ENCODE measurements at places on chromosomes 13 and 19. TPM values are rescaled to one million over a fixed set of nuclear protein-coding genes. Genes with fewer than 3 reads are reported as not detected.

DNA sequence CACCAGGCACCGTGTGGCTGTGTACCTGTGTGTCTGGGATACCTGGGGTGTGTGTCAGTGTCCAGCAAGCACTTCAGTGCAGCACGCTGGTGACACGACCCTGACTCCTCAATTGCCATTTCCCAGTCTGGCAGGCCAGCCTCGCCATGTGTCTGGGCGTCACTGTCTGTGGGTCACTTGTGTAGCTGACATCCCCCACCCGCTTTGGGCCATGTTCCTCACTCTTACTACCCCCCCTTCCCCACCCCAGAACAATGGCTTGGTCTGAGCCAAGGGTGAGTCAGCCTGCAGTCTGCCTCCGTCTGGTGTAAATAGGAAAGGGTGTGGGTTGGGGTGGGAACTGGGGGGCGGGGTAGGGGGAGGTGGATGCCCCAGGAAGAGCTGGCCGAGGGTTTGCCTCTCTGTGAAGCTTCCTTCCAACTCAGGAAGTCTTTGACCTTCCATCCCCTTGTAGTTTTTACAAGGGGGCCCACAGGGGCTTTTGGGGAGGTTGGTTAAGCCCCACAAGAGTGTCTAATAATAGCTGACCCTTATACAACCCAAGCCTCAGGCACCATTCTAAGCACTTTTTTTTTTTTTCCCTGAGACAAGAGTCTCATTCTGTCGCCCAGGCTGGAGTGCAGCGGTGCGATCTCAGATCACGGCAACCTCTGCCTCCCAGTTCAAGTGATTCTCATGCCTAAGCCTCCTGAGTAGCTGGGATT lies 17.6 kb downstream of the NOVA2 start:
- H3K27me3 ChIP-seq: no peaks in the 10 kb centered on the region
- no peaks in the 10 kb centered on the region for H3K4me1 ChIP-seq
- DNase-seq: no peak
- H3K36me3 ChIP-seq: no peaks in the 10 kb centered on the region

DNA sequence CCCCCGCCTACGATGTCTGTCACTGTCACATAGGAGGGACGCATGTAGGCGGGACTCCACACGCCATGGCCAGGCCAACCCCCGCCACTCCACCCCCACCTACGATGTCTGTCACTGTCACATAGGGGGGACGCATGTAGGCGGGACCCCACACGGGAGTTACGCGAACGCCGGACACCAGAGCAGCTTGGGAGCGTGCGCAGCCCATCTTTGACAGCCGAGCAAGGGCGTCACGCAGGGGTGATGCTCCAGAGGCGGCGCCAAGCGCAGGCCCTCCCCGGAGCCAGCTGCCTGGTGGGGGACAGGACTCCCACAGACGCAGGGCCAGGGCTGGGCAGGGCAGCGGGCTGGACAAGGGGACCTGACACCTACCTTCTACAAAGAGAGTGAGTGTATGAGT lies 20.0 kb downstream of the ZNF787 start:
- peaks cover 20% of the 10 kb centered on the region for H3K36me3 ChIP-seq
- H3K27me3 ChIP-seq: no peaks in the 10 kb centered on the region
- H3K27ac ChIP-seq: no peak overlapping the region
- DNase-seq: no peak

GRCh38 chr13:96119921-96120320 lies 30.0 kb downstream of the HS6ST3 start:
- H3K36me3 ChIP-seq: no peaks in the 10 kb centered on the region
- no peak for DNase-seq
- no peaks in the 10 kb centered on the region for H3K27me3 ChIP-seq
- H3K4me3 ChIP-seq: no peak overlapping the region

- H3K4me1 ChIP-seq: peaks cover 6% of the 10 kb centered on the region
- no peak within 1 kb of the TSS for H3K27ac ChIP-seq
Observed at GRCh38 chr19:1491114-1491848, at the start of gene REEP6. Gene REEP6, plus strand, starts transcription at chr19:1491181. Its CDS starts 89 bp downstream, at chr19:1491270.

DNA sequence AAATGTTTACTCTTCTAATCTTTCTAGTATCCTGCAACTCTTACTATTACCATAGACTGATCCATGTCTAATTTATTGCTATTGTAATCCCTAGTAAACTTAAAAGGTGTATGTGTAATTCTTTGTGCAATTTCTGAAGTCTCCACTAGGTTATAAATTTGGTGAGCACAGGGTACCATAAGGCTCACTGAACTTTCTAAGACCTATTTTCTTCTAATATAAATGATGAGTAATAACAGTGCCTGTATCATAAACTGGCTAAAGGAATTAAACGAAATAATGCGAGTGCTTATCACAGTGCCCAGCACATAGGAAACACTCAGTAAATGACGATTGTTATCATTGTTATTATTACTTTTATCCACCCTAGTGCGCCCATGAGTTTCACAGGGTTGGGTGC lies 119.1 kb downstream of the KLF12 start:
- H3K4me3 ChIP-seq: no peak overlapping the region
- no peaks in the 10 kb centered on the region for H3K36me3 ChIP-seq
- no peak overlapping the region for H3K27ac ChIP-seq
- DNase-seq: no peak
- no peaks in the 10 kb centered on the region for H3K27me3 ChIP-seq
- H3K4me1 ChIP-seq: peaks cover 3% of the 10 kb centered on the region

GRCh38 chr19:44865196-44865767 lies 19.2 kb downstream of the NECTIN2 start:
- H3K27ac ChIP-seq: no peak overlapping the region
- H3K36me3 ChIP-seq: peaks cover 14% of the 10 kb centered on the region
- H3K27me3 ChIP-seq: no peaks in the 10 kb centered on the region
- no peak for DNase-seq
- no peaks in the 10 kb centered on the region for H3K4me1 ChIP-seq

- no peak overlapping the region for H3K4me3 ChIP-seq
- H3K27me3 ChIP-seq: no peaks in the 10 kb centered on the region
- DNase-seq: no peak
- no peaks in the 10 kb centered on the region for H3K4me1 ChIP-seq
- no peak overlapping the region for H3K27ac ChIP-seq
- no peaks in the 10 kb centered on the region for H3K36me3 ChIP-seq
Observed at GRCh38 chr13:83325125-83325853, 557.0 kb downstream of the SLITRK1 start.

ATP1A3 gene
- 0.14 TPM for total RNA-seq

CYP4F8 gene
- not detected for total RNA-seq

DNA sequence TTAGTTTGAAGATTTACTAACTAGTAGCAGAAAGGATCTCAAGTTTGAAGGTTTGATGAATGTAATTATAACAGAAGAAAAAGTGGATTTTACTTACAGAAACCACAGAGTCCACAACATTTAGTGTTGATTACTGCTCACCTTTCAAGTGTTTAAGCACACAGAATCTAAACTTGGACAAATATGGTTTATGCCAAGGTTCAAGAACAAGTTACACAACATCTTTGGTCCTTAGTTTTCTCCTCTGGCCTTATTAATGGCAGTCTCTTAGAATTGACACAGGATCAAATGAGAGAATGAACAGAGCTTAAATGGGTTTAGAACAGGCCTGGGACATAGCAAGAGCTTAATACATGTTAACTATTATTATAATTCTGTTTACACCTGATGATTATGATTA lies 133.0 kb downstream of the RBM26 start:
- H3K4me3 ChIP-seq: no peak overlapping the region
- no peak overlapping the region for H3K27ac ChIP-seq
- no peak for DNase-seq
- H3K36me3 ChIP-seq: no peaks in the 10 kb centered on the region
- no peaks in the 10 kb centered on the region for H3K4me1 ChIP-seq

DNA sequence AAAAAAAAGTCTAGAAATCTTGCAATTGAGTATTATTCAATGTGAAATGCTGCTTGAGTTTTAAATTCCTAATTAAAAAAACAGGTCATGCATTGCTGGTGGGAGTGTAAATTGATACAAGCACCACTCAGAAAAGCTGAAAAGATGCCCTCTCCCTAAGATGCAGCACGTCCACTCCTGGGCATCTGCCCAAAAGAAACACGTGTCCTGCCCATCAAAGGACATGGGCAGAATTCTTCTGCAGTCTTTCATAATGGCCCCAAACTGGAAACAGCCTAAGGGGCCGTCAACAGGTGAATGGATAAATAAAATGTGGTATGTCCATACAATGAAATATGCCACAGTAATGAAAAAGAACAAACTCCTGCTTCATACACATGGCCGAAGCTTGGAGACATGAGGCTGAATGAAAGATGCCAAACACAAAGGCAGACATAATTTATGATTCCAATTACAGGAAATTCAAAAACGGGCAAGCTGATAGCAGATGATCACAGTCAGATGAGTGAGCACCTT lies 7.8 kb downstream of the POU2F2 start:
- no peak for DNase-seq
- no peak overlapping the region for H3K4me3 ChIP-seq
- H3K27ac ChIP-seq: no peak overlapping the region

DNA sequence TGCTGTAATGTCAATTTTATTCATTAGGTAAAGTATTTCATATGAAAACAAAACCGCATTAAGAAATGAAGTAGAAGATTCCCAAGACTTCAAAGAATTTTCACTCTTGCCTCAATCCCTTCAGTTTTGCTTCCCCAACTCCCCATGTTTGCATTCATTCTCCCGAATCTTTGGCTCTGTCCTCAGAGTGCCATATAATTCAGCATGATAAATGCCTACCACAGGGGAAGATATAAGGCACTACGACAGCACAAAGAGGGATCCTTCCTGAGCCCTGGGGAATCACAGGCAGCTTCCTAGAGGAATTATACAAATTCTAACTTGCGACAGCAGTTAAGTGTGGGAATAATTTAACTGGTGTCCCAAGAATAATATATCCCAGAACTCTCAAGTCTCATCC lies 68.5 kb downstream of the TSC22D1 start:
- no peaks in the 10 kb centered on the region for H3K27me3 ChIP-seq
- no peaks in the 10 kb centered on the region for H3K36me3 ChIP-seq
- no peaks in the 10 kb centered on the region for H3K4me1 ChIP-seq
- no peak overlapping the region for H3K4me3 ChIP-seq

DNA sequence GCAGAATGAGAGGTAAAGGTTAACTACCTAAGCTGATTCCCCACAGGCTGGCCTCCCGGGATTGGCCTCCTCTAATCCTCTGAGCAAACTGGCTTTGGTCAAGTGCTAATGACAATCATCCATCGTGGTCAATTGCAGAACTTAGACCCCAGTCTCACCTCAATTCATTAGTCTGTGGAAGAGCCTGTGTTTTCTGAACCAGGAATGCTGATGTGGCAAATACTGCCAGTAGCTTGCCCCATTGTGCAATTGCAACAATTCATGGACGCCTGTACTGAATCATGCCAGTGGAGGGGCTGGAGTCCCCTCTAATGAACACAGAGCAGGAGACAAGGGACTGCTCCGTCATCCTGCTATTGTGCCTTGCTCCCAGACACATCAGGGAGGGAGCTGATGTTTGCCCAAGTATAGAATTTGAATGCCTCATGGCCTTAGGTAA lies 1256.5 kb downstream of the EFNB2 start:
- no peaks in the 10 kb centered on the region for H3K4me1 ChIP-seq
- H3K27me3 ChIP-seq: no peaks in the 10 kb centered on the region
- H3K4me3 ChIP-seq: no peak overlapping the region
- H3K27ac ChIP-seq: no peak overlapping the region
- DNase-seq: no peak

- H3K27me3 ChIP-seq: no peaks in the 10 kb centered on the region
- no peaks in the 10 kb centered on the region for H3K4me1 ChIP-seq
- no peak overlapping the region for H3K4me3 ChIP-seq
- H3K27ac ChIP-seq: no peak overlapping the region
- H3K36me3 ChIP-seq: no peaks in the 10 kb centered on the region
Observed at GRCh38 chr19:6868351-6868750, 19.0 kb upstream of the ADGRE1 start.

GRCh38 chr19:3150739-3151329 lies 15.0 kb downstream of the GNA15 start:
- no peak overlapping the region for H3K4me3 ChIP-seq
- no peak for DNase-seq
- no peaks in the 10 kb centered on the region for H3K36me3 ChIP-seq
- peaks cover 14% of the 10 kb centered on the region for H3K4me1 ChIP-seq
- no peak overlapping the region for H3K27ac ChIP-seq

DNA sequence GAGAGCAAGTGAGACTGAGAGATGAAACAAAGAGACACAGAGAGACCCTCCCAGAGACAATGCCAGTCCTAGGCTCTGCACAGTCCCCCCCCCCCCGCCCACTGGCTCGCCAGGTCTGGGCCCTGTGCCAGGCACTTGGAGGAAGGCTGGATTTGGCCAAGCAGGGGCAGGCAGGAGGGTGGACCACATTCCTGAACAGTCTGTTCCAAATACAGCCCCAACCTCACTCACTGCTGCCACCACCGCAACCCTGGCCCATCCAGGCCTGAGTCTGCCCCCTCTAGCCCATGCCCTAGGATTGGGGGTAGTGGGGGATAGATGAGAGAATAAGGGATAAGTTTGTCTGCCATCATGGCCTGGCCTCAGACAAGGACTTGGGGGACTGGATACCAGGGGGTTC lies 19.0 kb downstream of the CYP2F1 start:
- DNase-seq: no peak
- no peaks in the 10 kb centered on the region for H3K27me3 ChIP-seq
- H3K4me3 ChIP-seq: no peak overlapping the region
- H3K36me3 ChIP-seq: no peaks in the 10 kb centered on the region
- H3K27ac ChIP-seq: no peak overlapping the region

DNA sequence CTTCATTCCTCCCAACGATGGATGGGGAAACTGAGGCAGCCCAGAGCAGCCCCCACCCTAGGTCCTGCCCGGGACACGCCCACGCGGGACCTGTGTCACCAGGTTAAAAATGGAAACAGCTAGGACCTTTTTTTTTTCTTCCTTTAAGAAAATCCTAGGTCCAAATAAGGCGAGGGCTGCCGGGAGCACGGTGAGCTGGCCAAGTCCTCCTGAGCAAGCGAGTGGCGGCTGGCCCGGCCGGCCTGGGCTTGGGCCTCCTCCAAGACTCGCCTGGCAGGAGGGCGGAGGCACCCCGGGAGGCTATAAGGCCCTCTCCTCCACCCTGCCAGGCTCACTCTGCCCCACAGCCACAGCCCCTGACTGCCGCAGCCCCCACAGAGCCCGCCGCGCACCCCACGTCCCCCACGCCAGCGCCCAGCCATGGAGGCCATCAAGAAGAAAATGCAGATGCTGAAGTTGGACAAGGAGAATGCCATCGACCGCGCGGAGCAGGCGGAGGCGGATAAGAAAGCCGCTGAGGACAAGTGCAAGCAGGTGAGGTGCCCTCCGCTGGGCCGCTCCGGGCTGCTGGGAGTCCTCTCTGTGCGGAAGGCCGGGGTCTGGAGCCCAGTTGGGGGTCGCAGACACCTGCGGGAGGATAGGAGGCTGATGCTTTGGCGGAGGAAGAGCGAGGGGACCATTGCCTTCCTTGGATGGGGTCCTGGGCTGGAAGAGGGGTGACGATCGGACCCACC lies 8.9 kb upstream of the TPM4 start:
- H3K27me3 ChIP-seq: no peaks in the 10 kb centered on the region
- H3K4me1 ChIP-seq: peaks cover 59% of the 10 kb centered on the region
- peak overlapping the region; percentile 94 for H3K4me3 ChIP-seq
- H3K27ac ChIP-seq: peak overlapping the region; percentile 97
- peak; percentile 84 for DNase-seq

- no peaks in the 10 kb centered on the region for H3K36me3 ChIP-seq
- H3K4me3 ChIP-seq: no peak overlapping the region
- no peaks in the 10 kb centered on the region for H3K4me1 ChIP-seq
- no peaks in the 10 kb centered on the region for H3K27me3 ChIP-seq
- DNase-seq: no peak
Observed at GRCh38 chr19:30743011-30743410, 370.8 kb downstream of the ZNF536 start.

TCF3 gene
- total RNA-seq: 52.5 TPM

GRCh38 chr19:11766597-11767591 lies at the start of gene ZNF441:
Gene ZNF441, plus strand, starts transcription at chr19:11767000. Its CDS starts 194 bp downstream, at chr19:11767194.
- peaks cover 9% of the 10 kb centered on the region for H3K4me1 ChIP-seq
- peak; percentile 93 for DNase-seq
- H3K4me3 ChIP-seq: peak within 1 kb of the TSS; percentile 85
- H3K27ac ChIP-seq: peak within 1 kb of the TSS; percentile 96

- H3K4me1 ChIP-seq: no peaks in the 10 kb centered on the region
Observed at GRCh38 chr19:23437901-23438300, 42.6 kb upstream of the ZNF91 start.
